ENCODE measurements at places on chromosomes 12 and 14. TPM values are rescaled to one million over a fixed set of nuclear protein-coding genes. Genes with fewer than 3 reads are reported as not detected.

The CCDC184 gene
- 1.2 TPM for total RNA-seq

The NTF3 gene
- 0.97 TPM for total RNA-seq

The FGF23 gene
- not detected for total RNA-seq

The GPR132 gene
- 1.1 TPM for total RNA-seq

DNA sequence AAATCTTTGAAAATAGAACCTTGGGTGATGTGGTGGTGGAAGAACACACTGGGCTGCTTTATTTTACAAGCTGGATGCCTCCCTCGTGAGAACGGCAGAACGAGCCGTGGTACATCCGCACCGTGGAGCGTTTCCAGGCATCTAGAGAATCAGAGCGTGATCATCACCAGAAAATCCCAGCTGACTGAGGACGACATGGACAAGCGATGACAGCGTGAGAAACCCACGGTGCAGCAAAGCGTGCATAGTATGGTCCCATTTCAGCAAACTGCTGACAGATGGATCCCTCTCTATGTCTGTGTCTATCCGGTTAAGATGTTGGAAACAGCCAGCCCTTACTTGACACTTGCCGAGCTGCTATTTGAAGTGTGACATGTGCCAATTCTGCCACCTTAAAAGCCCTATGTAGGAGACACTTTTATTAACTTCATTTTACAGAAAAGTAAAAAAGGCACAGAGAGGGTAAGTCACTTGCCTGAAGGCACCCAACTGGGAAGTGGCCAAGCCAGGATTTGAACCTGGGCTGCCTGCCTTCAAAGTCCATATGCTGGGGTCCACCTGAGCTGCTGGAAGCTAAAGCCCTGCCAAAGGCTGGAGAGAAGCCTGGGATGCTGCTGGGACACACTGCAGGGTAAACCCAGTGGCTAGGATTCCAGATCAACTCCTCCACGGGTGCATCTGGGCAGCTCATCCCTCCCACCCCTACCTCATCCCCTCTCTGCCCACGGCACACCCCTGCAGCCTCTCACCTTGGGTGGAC is 14.9 kb downstream of the SCARB1 start:
- no peak for DNase-seq

DNA sequence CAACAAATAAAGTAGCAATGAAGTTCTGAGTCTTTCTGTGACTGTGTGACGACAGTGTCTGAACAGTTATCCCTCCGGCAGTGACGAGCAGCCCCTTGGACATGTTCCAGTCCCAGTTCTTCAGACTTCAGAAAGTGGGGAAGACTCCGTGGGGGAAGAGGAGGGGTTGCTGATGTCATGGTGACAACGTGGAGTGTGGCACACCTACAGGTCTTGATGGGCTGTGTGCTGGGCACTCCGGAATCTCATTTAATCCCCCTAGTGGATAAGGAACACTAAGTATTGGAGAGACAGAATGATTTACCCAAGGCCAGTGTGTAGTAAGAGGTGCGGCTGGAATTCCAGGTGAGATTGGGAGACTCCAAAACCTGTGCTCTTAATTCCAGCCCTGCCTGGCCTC is 280.2 kb downstream of the CACNA1C start:
- no peak for DNase-seq

DNA sequence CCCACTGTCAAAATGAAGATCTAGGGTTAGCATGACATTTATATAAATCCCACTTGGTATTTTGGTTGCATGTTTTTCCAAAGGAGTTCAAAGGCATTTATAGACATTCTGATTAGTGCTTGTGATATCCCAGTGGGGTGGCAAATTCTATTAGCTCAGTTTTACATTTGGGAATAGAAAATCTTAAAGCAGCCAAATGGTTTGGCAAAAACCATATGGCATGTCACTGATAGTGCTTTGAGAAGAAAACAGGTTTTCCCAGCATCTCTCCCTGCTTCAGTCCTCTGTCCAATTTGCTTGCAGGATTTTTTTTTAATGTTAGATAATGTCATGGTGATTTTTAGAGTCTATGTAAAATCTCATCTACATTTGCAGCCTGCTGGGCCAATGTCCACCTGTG is 225.1 kb upstream of the DIO3 start:
- no peak for DNase-seq

Measured in left cardiac atrium (tissue), 4 donors.